ENCODE measurements at places on chromosomes 3 and 15. TPM values are rescaled to one million over a fixed set of nuclear protein-coding genes. Genes with fewer than 3 reads are reported as not detected.

FOXB1 gene
- not detected for total RNA-seq

GRCh38 chr15:71387810-71388209 lies 272.5 kb downstream of the THSD4 start:
- peak; percentile 69 for DNase-seq

ZNF770 gene
- total RNA-seq: 24.5 TPM

DNA sequence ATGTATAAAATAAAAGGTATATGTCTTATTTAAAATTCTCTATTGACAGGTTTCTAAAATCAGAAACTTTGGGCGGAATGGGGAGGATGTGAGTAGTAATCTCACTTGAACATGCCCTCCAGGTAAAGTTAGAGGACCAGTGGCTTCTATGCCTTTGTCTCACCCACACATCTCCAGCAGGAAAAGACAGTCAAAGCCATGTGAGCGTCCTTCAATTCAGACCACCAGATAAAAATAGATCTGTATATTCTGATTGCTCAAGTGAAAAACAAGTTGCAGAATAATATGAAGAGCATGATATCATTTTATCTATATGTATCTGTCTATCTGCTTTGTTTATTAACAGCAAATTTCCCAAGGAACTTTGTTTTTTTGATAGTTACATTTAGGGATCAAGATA lies 152.2 kb downstream of the TMCO5A start:
- DNase-seq: no peak

GRCh38 chr3:129228891-129229585 lies 20.4 kb upstream of the COPG1 start:
- DNase-seq: peak; percentile 80

GRCh38 chr3:141441381-141442364 lies 45.2 kb upstream of the RASA2 start:
- DNase-seq: peak; percentile 72

DNA sequence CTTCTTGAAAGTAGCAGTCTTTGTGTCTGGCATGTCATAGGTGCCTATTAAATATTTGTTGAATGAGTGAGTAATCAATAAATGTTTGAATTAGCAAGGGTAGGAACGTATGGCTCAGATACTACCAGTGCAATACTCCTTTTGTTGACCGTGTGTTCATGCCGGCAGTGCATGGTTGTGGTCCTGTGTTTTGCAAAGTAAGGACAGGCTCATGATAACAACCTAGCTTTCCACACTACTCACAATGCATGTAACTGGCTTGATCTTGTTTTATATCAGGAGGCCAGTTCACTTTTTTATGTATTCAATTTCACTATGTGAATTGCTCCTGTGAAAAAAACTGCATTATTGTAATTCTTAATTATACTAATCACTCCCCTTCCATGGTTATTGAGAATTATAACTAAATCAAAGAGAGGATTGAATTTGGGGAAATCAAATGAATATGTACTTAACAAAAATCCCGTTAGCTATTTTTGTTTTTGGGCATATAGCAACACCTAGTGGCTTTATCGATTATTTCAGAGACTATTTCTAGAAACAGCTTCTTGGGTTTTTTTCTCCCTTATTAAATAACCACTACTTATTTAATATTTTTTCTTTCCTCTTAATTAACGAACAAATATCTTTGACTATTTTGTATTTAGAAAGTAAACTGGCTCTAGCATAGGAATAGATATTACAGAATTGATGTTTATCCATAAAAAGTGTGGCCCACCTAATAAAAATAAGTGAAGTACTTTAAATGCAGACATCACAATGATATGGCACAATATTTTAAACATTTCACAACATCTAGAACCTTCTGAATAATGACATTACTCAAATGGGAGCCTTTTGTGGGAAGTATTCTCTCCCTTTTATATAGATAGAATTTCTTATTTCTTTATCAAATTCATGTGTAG lies 218.5 kb downstream of the BBX start:
- DNase-seq: peak; percentile 50

- DNase-seq: peak; percentile 83
Measured at GRCh38 chr3:63960048-63960711, 48.0 kb upstream of the SCAANT1 start.

GRCh38 chr3:114133947-114134346 lies 44.9 kb downstream of the DRD3 start:
- no peak for DNase-seq

DNA sequence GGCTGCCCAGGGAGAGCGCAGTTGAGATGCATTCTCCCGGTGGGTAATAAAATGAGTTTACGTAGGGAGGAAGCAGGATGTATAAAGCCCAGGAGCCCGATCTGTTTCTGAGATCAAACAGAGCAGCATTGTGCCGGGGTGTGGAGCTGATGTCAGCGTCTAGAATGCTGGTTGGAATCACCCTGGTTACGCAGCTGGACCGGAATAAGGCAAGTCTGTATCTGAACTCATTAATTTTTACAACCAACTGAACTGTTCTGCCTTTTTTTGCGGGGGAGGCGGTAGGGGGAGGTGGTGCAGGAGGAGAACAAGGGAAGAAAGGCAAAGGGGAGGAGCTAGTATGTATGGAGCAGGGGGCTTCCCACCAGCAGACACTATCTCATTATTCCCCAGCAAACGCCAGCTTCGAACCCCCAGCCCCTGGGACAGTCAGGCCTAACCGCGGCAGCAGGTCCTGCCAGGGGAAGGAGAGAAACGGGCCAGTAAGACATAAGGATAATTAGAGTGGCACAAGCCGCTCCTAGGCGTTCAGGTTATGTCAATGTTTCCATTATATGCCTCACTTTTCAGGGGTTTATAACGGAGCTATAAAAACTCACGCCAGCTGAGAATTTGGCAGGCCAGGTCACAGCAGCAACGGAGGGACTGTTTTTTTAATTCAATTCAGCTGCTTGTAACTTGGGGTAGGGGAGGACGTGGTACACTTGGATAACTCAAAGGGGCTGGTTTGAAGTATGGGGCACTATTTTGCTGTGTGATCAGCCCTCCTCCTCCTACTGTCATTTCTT lies 175.3 kb upstream of the HES1 start:
- DNase-seq: peak; percentile 94

DNA sequence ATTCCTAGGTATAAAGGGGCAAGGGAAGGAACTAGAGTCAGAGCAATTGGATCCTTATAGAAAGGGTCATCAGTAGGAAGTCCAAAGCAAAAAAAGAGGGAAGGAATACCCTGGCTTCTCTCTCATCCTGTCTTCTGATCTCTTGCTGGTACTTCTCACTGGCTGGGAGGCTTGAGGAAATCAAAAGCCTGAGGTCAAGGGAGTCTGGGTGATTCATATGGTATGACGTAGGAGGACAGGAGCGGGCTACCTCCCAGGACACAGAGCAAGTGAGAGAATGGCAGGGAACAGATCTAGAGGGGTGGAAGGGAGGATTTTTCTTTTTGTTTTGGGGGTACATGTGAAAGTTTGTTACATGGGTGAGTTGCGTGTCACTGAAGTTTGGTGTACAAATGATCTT lies 76.0 kb downstream of the CFAP20DC start:
- DNase-seq: peak; percentile 56

GRCh38 chr15:67177752-67178151 lies 76.7 kb downstream of the AAGAB start:
- DNase-seq: peak; percentile 77

- DNase-seq: peak; percentile 42
Measured at GRCh38 chr3:72008226-72008996, 223.5 kb upstream of the PROK2 start.

GRCh38 chr15:57138349-57138788 lies 219.9 kb downstream of the TCF12 start:
- peak; percentile 89 for DNase-seq

DNA sequence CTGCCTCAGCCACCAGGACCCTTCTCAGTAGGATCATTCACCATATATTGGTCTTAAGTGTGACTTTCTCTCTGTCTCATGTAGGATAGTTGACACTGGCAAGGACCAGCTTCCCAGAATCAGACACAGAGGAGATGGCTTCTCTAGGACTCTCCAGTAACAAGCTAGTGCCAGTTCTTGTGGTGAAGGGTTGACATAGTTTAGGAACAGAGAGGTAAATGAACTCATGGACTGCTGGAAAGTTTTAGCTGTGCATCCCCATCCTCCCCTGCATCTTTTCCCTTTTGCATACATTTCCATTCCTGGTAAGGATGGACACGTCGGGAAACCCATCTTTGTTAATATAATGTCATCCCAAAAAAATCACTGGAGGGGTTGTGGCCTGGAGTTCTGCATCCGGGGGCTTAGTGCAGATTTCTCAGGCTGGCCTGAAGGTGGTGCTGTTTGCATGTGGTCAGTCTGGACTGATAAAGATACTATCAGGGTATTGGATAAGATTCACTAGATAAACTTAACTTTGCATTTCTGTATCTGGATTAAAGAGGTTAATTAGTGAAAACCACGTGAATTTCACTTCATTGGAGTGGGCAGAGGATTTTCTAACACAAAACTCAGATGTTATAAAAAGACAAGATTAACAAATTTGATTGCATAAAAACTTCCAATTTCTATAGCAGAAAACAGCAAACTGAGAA lies 110.8 kb downstream of the TBC1D2B start:
- peak; percentile 62 for DNase-seq

DNA sequence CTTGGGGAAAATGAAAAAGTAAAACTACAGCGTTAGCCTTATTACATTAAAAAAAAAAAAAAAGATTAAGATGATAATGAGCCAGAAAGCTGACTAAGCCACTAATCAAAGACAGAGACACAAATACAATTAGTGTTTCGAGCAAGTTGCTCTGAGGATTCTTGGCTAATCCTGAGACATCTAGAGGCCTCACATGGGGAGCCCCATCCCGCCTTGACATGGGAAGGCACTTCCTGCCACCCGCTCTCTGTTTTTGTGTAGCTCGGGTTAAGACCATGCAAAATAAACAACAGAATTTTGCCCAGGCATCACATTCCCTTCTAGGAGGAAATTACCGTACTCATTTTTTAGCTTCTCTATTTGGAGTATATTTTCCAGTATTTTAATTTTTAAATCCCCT lies 15.3 kb downstream of the HESX1 start:
- DNase-seq: peak; percentile 18

All from fibroblast of villous mesenchyme (primary cell).